ENCODE measurements at places on chromosomes 1 and 21. TPM values are rescaled to one million over a fixed set of nuclear protein-coding genes. Genes with fewer than 3 reads are reported as not detected.

DNA sequence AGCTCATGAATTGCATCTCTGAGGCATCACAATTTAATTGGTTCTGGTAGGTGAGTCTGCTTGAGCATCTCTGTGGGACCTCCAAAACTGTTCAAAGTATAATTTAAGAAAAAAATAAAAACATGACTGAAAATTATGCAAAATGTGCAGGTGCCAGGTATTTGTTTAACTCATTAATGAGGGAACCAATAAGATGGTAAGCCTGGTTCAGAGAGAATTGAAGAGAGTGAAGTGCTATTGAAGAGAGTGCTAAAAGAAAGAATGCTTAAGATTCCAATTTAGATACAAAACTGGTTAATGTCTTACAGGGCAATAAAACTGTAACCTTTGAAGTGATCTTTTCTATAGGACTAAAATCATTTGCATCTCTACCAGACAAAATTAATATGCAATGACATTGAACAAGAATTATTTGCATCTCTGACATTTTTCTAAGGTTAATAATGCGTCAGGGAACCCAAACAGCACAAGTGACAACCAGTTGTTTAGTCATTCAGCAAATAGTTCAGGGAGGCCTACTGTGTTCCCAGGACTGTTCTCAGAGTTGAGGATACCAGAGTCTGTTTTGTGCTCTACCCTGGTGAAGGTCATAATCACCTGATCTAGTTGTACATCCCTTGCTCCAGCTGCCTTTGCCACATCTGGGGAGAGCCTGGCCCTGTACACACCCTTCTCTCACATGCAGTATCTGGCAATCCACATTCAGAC is 183.5 kb downstream of the PATJ start:
- DNase-seq, result no peak

GRCh38 chr21:28959367-28960099 is 33.1 kb downstream of the LTN1 start:
- no peak for DNase-seq

- DNase-seq, result no peak
Observed at GRCh38 chr1:212595787-212596714, 12.5 kb upstream of the ATF3 start.

DNA sequence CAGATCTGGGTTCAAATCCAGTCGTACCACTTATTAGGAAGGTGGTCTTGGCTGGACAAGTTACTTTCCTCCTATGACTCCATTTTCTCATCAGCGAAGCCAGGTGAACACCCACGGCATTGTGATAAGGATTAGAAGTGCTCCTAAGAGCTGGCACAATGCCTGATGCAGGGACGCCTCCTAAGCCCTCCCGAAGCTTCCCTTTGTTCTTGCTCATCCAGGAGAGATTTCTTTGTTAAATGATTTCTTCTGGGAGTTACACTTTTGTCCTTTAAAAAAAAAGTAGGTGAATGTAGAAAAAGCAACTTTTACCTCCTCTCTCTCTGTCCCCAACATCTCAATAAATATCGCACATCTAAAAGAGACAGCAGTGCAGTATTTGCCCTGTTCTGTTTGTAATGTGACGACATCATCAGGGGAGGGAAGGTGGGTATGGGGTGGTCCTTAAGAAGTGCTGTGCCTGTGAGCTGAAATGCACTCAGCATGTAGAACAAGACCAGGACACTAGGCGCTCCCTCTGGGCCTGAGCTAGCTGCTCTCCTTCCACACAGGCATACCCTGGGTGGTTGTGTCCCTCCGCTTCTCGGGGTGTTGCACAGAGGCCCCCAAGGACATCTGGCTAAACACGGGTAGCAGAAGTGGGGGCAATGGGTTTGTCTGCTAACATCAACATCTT is 43.9 kb downstream of the SUSD4 start:
- DNase-seq, result no peak

DNA sequence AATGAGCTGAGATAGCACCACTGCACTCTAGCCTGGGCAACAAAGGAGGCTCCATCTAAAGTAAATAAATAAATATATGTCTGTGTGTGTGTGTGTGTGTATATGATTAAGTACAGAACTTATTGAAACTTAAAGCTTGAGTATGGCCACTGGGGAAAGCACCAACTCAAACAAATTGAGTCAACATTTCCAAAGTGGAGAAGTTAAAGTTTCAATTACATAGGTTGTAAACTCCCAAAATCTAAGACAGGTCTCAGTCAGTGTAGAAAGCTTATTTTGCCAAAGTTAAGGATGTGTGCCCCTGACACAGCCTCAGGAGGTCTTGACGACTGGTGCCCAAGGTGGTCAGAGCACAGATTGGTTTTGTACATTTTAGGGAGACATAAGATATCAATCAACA is 458.9 kb upstream of the RGS18 start:
- no peak for DNase-seq

DNA sequence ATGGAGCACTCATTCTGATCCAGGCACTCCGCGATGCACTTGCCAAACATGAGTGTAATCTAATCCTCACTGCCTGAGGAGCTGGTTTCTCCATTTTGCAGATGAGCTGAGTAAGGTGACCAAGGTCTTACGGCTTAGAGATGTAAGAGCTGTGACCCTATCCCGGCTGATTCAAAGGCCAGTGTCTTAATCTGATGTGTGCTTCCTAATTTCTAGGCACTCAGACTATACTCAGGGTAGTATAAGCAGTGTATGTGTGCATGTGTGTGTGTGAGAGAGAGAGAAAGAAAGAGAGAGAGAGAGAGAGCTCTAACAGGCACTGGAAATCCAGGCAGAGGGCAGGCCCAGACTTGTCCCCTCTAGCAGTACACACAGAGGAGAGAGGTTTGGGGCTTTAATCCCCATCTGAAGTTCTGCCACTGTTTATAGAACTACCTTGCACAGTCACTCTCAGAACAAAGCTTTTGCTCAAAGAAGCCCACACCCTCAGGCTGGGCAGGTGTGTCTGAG is 188.2 kb downstream of the ZBTB18 start:
- DNase-seq, result no peak

- no peak for DNase-seq
Observed at GRCh38 chr1:25216123-25216522, 16.2 kb downstream of the SYF2 start.

GRCh38 chr1:89786628-89787214 is 34.1 kb upstream of the LRRC8D start:
- no peak for DNase-seq

Gene EPRS1
- 65.4 TPM for total RNA-seq
